ENCODE measurements at places on chromosomes 3 and 15.

DNA sequence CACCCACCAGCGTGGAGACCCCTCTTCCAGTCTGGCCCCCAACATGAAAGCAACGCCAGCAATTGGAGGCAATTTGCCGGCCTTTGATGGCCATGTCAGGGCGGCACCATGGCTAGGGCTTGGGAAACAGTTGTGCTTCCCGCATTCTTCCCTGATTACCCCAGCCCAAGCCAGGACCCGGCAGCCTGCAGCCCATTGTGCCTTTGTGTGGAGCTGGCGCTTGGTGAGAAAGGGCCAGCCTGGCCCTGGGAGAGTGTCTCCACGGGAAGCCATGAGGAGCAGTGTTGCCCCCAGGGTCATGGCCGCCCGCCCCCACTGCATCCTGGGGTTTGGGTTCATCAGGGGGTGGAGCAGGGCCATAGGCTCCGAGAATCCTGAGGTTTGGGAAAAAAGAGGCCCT lies 66.0 kb downstream of the DNAJB8 start:
- DNase-seq: no peak

GRCh38 chr15:51227940-51228732 lies 110.3 kb downstream of the CYP19A1 start:
- no peak for DNase-seq

DNA sequence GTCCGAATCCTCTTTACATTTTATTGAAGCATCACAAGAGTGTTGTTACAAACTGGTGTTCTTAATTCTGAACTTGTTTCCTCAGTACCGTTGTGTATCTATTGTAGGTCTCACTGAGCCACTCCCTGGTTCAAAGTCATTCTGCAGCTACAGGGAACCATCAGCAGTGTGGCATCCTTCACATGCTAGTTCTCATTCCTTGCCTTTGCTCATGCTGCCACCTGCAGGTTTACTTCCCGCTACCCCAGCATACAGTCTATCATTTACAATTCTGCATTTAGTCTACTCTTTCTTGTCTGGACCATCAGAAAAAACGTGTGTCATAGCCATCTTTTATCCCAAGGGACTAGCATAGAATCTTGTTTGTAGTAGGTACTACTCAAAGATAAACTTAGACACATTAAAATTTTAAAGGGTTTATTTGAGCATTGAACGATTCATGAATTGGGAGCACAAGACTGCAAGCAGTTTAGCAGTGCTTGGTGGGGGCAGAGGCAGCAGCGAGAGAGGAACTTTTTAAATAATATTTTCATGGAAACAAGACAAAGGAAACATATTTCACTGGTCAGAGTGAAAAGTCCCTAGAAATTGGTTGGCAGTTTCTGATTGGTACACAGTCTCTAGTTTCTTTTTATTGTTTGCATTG lies 402.1 kb downstream of the CADM2 start:
- DNase-seq: peak; percentile 15

DNA sequence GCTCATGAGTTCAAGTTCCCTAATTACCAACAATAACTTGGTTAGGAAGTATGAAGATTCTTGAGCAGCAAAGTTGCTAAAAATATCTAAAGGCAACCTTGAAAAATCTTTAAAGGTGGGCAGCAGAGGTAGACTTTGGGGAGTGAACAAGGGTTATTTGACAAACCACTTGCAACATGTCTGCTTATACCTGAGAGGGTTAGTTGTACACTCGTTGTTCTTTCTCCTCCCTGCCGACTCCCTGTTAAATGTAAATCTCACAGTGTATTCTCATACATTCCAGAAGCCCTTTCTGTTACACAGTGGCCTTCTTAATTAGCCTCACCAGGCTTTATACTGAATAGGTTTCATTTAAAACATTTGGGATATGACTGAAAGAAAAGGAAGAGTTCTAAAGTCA lies 121.7 kb downstream of the ARNT2 start:
- DNase-seq: no peak

GRCh38 chr15:63986751-63987341 lies 59.4 kb downstream of the DAPK2 start:
- no peak for DNase-seq

- DNase-seq: no peak
These were observed 28.7 kb downstream of the LRRK1 start for GRCh38 chr15:100947760-100948429.

DNA sequence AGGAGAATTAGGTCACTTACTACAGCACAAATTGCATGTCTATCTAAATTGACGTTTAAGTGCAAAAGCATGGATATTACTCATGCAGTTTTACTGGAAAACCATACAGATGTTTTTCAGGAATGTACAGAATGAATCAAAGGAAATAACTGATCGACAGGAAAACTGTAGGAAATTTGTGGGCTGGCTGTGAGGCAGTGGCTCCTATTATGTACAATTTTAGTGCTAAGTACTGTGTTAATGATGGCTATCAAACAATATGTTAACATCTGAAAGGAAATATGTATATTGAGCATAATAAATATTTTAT lies 6.9 kb downstream of the NUDT16 start:
- DNase-seq: no peak

GRCh38 chr3:171349392-171349791 lies 110.8 kb downstream of the TNIK start:
- DNase-seq: no peak

GRCh38 chr3:152254041-152254440 lies 14.7 kb upstream of the MBNL1 start:
- no peak for DNase-seq

GRCh38 chr3:167811031-167811430 lies 75.5 kb downstream of the SERPINI1 start:
- DNase-seq: no peak
